Ascending aorta (tissue), 2 donors: ENCODE measurements at places on chromosomes 1 and 21. TPM values are rescaled to one million over a fixed set of nuclear protein-coding genes. Genes with fewer than 3 reads are reported as not detected.
A peak's percentile ranks its signal among the peaks of the same experiment; 100 is the strongest.

ZNF695 gene
- total RNA-seq, result not detected

OPRD1 gene
- total RNA-seq, result not detected

- no peak for DNase-seq
These were observed 624.4 kb downstream of the PTPRU start for GRCh38 chr1:29860681-29861080.

- DNase-seq, result no peak
These were observed 568.8 kb downstream of the LMO4 start for GRCh38 chr1:87897481-87897880.

DNA sequence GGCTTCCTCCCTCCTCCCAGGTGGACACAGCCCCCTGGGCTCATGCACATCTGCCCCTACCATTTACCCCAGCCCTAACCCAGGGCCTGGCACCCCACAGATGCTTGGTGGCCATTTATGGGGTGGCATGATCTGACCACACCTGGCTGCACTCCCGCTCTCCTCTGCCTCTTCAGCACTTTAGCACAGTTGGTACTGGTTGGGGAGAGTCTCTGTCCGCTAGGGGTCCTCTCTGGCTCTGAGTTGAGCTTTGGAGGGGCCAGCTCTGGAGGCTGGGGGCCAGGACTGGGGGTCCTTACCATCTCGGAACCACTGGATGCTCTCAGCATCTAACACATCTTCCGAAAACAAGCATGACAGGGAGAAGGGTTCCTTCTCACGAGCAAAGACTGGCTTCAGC is 17.4 kb downstream of the MYOM3 start:
- DNase-seq, result no peak

STYXL2 gene
- 0.96 TPM for total RNA-seq

GRCh38 chr1:7469255-7469938 is 301.7 kb upstream of the VAMP3 start:
- peak; percentile 22 for DNase-seq

PKP1 gene
- total RNA-seq, result not detected

GRCh38 chr1:90706437-90707362 is 10.4 kb downstream of the BARHL2 start:
- DNase-seq, result no peak

GRCh38 chr1:235898126-235898525 is 31.4 kb upstream of the LYST start:
- no peak for DNase-seq
